Right forelimb (tissue), 1 donor: ENCODE measurements at places on chromosomes 3 and 15.

DNA sequence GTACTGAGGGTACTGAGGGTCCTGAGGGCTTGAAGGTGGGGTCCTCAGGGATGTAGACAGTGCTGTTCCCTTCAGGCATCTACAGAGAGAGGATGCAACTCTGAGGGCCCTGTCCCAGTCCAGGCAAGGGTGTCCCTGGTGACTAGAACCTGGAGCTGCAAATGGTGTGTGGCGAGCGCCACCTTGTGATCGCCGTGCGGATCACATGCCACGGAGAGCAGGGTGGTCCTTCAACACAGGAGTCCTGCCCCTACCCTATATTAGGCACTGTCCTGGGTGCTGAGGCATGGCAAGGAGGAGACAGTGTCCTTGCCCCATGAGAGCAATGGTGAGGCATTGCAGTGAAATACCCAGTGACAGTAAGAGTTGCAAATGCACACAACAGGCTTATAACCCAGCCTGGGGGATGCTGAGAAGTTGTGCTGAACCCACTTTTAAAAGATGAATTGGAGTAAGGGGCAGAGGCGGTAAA is 23.6 kb downstream of the RHCG start:
- peak; percentile 62 for DNase-seq

- no peak for DNase-seq
Measured at GRCh38 chr3:159418571-159419526, 569.8 kb upstream of the IL12A start.

- no peak for DNase-seq
Measured at GRCh38 chr3:50491023-50491422, 12.4 kb downstream of the CACNA2D2 start.

- no peak for DNase-seq
Measured at GRCh38 chr15:100236981-100237720, 104.6 kb downstream of the ADAMTS17 start.

DNA sequence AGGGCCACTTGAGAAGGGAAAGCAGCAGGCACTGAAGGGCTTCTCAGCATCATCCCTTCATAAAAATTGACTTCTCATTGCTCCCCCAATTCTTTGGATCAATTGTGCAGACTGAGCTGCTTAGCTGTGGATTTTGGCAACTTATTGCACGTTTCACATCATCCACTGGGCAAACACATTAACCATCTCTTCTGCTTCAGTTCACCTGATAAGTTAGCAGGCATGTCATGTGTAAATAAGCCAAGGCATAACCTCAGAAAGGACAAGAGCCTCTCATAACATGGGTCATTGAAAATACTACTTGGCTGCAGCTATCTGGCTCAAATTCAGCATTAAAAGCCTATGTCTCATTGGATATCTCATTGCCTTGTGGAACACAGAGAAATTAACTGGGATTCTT is 366.5 kb downstream of the LRRC3B start:
- no peak for DNase-seq

DNA sequence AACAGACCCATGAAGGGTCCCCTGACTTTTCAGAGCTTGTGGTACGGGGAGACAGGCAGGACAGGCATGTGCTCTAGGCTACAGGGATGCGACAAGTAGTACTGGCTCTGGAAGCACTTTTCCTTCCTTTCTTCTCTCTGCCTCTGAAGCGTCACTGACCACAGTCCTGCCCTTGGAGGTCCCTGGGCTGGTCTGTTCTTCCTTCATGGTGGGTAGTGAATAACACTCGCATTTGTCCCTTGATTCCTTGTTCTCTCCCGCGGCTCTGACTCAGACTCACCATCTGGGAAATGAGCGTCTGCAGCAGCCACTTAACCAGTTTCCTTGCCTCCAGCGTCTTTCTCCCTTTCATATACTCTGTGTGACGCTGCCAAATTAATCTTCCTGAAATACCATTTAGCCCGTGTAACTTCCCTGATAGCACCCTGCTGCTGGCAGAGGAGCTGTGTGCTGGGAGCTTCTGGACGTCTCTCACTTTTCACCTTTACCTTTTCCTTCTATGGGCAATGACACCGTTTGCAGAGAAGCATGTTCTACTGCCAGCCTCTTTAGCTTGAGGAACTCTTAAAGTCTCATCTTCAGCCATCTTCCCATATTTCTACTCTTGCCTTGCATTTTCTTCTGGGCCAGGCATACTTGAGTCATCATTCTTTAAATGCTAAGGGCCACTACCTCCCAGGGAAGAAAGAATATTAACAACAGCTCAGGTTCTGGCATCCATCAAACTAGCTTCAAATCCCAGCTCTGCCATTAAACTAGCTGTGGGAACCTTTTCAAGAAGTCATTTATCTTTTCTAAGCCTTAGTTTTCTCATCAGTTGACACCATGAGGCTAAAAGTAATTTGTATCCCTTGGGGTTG is 33.6 kb downstream of the TMEM45A start:
- DNase-seq: no peak

- no peak for DNase-seq
Measured at GRCh38 chr3:13343601-13344000, 76.5 kb downstream of the NUP210 start.

GRCh38 chr3:62939707-62940106 is 64.5 kb upstream of the CADPS start:
- DNase-seq: no peak

DNA sequence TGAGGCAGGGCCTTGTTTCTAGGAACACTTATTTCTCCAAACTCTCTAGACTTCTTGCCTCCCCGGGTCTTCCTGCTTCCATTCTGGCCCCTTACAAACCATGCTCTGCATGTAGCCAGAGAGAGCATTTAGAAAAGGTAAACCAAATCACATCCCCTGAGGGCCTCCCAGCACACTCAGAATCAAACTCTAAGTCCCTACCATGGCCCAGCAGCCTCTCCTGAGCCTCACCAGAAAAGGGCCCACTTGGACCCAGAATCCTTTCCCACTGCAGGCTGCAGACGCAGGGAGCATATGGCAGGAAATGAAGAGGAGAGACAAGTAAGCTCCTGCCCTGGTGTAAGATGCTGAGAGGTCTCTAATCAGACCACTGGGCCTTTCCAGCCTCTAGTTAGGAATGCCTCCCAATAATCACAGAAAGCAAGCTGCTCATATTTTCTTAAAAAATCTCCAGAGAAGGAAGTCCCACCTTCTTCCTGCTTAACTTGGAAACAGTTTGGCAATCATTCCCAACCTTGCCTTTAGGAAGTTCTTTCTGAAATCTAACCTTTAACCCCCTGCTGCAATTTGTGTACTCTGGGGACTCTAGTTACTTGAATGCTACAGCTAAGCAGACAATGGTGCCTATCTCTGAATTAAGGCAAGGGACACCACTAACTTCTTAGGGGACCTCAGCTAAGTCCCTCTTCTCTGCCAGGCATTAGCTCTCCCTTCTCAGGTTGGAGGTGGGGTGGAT is 4.2 kb downstream of the AMOTL2 start:
- DNase-seq: peak; percentile 20

DNA sequence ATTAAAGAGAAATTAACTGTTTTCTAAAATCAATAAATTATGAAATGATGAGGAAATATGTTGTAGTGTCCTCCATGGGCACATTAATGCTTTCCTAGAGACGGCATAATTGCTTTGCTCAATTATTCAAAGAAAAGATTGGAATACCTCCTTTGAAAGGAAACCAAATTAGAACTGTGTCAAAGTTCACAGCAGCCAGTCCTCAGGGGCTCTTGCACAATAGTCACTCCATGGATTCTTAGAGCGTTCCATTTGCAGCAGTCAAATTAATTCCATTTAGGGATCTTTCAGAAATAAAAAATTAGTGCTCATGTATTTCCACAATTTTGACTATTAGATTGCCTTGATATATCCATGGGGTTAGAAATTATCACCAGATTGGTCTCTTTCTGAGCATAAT is 841.6 kb upstream of the DPPA4 start:
- DNase-seq: no peak

DNA sequence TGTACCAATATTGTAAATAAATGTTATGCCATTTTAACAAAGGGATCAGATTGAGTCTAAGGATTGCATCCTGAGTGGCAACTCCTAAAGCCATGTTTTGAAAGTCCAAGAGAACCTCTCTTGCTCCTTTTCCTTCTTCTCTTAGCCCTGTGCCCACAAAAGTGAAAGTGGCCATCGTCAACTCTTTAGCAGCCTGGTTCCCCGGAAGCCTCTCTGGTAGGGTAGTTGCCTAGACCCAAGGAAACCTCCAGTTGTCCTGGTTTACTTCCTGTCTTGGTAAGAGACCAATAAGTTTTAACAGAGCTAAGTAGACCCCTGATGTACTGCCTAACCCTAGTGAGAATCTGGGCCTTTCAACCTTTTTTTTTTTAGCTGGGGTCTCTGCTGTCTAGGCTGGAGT is 10.2 kb upstream of the ITPKA start:
- no peak for DNase-seq

DNA sequence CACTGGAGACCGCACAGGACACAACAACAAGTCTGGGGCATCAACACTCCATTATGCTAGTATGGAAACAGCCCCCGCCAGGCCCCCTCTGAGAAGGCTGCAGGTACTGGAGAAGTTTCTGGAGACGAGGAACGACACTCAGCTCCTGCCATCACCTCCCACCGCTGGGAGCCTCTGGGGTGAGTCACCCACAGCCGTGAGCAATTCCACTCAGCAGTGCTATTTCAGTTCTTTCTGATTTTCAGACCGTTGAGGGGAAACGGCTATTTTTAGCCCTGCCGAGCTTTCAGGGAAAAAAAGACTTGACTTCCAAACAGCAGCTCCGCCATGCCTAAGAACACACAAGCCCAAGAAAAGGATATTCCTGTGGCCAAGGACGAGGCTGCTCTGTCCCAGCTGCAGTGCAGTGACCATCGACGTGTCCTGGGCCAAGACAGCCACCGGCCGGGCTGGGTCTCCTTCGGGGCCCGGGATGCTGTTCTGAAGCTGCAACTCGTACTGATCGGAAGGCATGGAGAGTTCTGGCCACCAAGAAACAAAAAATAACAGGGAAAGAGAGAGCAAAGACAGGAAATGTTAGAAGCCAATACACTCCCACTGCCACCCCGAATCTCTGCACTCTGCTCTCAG is 40.8 kb downstream of the NUP210 start:
- DNase-seq: peak; percentile 48

- DNase-seq: no peak
Measured at GRCh38 chr3:6524479-6524878, 336.4 kb upstream of the GRM7 start.

DNA sequence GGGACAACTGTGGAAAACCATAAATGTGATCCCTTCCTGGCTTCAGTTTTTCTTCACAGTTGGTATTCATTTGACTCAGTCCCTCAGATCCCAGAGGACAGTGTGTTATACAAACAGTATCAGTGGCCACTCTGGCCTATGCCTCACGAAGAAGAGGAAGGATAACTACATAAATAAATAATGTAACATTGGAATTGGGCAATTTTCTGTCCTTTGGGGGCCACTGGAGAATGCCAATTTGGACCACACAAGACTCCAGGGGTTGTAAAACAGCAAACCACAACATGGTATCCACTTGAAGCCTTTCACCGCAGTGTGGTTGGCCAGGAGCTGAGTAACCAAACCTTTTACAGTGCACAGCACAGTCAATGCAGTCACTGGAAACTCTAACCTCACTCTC is 1077.0 kb downstream of the ROBO2 start:
- DNase-seq: no peak

GRCh38 chr3:75906555-75907112 is 121.3 kb upstream of the ZNF717 start:
- DNase-seq: peak; percentile 71

DNA sequence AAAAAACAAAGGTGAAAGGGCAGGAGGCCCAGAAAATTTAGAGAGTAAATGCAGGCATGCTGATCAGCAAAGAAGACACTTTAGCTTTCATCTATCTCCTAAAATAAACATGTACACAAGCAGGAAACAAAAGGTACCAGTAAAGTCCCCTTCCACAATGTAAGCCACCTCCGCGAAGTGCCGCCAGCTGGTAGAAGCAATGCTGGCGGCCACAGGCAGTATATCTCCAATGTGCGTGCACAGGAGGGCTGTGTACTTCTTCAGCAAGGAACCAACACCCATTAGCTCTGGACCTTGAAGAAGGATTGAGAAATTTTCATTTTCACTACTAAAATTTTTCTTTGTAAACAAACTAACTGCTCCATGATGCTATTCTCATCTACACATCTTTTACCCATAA is 75.4 kb downstream of the HERC2 start:
- DNase-seq: no peak

DNA sequence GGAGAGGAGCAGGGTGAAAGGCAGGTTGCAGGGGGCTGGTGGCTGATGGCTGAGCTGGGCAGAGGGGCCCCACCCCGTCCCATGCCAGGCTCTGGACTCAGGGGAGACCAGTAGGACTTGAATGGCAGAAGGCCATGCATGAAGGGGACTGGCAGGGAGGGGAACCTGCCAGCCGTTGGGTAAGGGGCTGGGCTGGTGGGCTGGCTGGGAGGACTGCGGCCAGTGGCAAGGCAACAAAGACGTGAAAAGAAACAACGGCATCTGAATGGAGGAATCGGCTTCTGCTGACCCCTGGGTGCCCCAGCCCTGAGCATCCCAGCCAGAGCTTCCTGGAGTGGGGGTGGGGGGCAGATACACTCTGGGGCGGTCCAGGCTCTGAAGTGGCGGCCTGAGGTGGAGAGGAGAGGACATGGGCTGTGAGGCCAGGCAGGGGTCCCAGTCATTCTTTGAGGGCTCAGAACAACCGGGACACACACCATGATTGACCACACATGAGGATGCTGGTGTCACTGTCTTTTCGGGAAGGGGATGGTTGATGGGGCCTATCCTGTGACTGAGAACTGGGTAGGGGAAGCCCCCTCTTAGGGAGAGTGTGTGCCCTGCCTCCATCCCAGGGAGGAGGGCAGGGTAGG is 11.7 kb downstream of the GLYCTK start:
- no peak for DNase-seq

- no peak for DNase-seq
Measured at GRCh38 chr3:33063651-33064051, 33.3 kb downstream of the GLB1 start.

DNA sequence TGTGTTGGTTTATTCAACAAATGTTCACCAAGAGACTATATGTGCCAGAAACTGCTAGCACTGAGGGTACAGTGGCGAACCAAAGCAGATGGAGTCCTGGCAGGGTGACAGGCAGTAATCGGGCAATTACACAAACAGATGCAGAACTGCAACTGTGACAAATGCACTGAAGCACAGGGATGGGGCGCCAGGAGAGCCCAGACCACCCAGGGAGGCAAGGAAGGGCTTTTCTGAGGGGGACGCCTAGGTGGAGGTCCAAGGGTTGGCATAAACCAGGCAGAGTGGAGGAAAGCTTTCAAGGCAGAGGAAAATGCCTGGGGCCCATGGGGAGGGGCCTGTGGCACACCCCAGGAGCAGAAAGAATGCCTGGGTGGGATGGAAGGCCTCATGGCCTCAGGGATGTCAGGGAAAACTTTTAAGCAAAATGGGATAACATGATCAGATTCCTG is 5.5 kb downstream of the DIS3L start:
- DNase-seq: peak; percentile 75
